ENCODE measurements at places on chromosomes 7 and 10.

DNA sequence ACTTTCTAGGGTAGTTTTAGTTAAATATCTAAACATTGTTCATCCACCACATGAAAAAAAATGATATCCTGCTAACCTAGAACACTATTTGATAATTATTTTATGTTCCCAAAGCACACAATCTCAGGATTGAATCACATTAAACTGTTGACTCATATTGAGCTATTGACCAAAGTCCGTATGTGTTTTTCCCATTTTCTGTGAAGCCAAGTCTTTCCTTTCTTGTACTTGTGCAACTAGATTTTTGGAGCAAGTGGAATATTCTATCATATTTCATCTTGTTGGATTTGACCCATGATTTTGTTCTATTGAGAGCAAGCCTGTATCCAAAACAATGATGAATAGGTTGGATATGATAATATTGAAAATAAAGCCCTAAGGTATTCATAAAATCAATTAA is 164.6 kb downstream of the SKAP2 start:
- no peak for DNase-seq

DNA sequence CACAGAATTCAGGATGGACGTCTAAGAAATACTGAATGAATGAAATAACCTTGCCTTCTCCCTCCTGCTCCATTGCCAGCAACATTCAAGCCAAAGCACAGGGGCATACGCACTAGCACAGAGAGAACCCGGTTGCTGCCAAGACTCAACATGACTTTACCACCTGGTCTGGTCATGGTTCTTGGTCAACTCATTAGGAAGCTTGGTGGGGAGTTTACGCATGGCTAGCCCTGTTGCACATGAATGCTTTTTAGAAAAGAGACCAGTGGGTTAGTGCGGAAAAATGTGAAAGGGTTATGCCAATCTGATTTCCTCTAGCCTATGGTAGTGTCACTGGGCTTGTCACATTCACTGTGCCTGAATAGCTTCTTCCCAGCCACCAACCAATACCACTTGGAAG is 187.6 kb upstream of the NEBL start:
- DNase-seq: no peak

DNA sequence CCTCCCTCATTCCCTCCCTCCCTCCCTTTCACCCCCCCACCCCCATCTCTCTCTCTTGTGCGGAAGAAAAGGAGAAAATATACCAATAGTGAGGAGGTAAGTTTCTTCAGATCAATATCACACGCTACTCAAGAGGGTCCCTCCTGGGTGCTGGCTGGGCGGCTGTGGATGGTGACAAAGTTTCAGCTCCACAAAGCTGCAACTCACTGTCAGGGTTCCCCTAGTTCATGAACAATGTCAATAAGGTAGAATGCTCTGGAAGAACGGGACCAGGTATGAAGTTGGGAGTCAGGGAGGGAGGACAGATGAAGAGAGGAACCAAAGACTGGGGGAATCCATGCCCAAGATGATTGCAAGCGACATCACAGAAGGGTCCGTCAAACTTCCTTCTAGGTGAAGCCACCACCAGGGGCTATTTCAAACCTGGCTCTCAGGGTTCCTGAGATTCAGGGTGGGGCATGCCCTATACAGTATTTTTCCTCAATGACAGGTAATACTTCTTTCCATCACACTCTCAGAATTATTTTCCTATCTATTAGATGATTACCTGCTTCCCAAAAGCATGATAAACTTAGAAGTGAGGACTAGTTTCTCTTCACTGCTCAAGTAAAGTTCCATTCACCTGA is 1.4 kb upstream of the PDE1C start:
- DNase-seq: no peak

DNA sequence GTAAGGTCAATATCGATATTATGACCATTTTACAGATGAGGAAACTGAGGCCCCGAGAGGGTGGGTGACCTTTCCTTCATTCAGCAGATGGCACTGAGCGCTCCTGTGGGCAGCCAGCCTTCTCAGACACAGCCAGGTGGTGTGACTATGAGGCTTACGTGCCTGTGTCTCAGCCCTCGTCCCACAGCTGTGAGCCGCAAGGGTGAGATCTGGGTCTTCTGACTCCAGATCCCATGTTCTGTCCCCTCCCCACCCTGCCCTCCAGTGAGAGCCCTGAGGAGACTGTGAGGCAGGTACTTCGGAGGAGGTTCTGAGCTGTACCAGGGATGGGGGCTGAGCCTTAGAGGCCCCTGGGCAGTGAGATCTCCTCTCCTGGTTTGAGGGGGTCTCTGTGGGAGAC is 613.8 kb upstream of the FOXK1 start:
- no peak for DNase-seq

- no peak for DNase-seq
Observed at GRCh38 chr10:130338636-130339024, 202.4 kb downstream of the GLRX3 start.

DNA sequence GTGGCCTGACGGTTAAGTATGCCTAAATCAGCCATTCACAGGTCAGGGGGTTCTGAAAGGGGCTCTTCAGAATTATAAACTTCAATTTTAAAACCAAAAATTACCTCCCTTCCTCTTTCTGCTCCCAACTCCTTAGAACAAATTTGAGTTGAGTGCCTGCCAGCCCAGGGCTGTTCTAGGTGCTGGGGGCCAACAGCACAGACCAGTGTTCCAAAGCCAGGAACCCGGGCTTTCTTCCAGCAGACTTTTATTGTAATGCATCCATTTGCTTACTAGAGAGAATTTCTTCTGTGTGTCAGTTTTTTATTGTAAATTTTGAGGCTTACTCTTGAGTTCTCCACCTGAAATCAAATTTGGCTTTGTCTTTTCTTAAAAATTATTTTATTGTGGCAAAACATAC is 238.5 kb downstream of the CACNB2 start:
- DNase-seq: peak; percentile 65

GRCh38 chr10:11003679-11004078 is 14.0 kb upstream of the CELF2 start:
- DNase-seq: no peak

DNA sequence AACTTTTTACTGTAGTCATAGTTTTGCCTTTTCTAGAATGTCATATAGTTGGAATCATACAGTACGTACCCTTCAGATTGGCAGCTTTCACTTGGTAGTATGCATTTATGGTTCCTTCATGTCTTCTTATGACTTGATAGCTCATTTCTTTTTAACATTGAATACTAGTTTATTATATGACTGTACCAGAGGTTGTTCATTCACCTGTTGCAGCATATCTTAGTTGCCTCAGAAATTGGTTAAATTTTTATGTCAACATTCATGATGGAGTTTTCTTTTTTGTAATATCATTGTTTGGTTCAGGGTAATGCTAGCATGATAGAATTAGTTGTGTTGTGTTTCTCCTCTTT is 94.8 kb upstream of the CDK13 start:
- DNase-seq: no peak

DNA sequence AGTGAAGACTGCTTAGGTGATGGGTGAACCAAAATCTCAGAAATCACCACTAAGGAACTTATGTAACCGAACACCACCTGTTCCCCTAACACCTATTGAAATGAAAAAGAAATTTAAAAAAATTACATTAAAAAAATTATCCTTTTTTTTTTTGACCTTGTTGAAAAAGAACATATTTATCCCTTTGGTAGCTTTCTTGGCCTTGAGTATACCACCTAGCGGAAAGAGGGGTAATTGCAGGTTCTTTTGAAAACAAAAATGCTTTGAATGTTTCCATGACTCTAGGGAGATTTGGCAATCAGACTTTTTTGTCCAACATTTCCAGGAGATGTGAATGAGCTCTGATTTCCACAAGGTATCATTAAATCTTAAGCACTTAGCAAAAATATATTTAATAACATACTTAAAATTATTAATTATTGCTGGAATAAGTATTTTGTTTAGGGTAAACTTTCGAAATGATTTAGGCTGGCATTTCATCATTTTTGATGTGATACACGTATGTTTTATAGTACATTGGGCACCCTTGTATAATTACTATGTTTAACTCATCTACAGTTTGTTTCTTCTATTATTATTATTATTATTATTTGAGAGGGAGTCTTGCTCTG is 47.0 kb upstream of the ELMO1 start:
- DNase-seq: no peak

Measured in left ventricle myocardium superior (tissue), 1 donor.